ENCODE measurements at places on chromosomes 13 and 19.

GRCh38 chr19:33522371-33522662, 726 bp upstream of the PEPD start:
- DNase-seq: no peak

DNA sequence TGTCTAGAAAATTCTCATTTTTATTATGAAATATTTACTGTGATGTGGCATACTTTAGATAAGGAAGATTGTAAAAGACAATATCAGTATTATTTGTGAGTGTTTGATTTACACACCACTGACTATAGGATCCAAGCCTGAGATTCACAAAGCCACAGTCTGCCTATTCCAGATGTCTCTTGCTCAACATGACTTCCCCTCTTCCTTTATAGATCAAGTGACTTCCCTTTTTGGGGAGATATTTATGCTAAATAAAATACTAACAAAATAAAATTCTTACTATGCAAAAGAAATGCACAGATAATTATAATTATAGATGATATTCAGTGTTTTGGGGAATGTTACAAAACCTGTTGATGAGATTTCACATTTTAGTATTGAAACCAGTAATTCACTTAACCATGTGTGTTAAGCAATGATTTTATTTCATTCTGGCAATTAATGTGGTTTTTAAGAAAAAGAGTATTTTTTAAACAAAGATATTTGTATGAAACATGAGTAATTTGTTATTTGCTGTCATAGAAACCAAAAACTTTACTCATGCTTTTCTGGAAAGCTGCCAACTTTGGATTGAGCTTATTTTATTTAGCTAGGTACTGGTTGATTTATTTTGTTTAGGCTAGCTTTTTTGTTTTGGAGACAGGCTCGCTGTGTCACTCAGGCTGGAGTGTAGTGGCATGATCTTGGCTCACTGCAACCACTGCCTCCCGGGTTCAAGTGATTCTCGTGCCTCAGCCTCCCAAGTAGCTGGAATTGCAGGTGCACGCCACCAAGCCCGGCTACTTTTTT, 13.7 kb upstream of the GPR183 start:
- peak; percentile 40 for DNase-seq

DNA sequence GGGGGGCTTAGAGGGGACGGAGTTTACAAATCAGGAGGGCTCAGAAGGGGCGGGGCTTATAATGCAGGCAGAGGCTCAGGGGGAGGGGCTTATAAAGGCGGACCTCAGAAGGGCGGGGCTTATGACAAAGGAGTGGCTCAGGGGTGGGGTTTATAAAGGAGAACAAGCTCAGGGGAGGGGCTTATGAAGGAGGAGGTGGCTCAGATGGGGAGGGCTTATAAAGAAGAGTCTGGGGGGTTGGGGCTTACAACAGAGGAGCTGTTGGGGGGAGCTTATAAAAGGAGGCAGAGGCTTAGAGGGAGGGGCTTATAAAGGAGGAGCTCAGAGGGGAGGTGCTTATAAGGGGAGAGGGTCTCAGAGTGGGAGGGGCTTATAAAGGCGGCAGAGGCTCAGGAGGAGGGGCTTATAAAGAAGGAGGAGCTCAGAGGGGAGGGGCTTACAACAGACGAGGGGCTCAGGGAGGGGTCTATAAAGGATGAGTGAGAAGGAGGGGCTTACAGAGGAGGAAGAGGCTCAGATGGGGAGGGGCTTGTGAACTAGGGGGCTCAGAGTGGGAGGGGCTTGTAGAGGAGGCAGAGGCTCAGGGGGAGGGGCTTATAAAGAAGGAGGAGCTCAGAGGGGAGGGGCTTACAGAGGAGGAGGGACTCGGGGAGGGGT, 1.0 kb downstream of the SMIM24 start:
- DNase-seq: peak; percentile 93

- DNase-seq: no peak
Measured at GRCh38 chr13:103046676-103047075, 19.5 kb downstream of the SLC10A2 start.

GRCh38 chr13:114089341-114089740, 43.1 kb downstream of the RASA3 start:
- no peak for DNase-seq

- DNase-seq: no peak
Measured at GRCh38 chr13:50129706-50130122, 114.5 kb downstream of the KCNRG start.
